ENCODE measurements at places on chromosomes 2 and 18.
A peak's percentile ranks its signal among the peaks of the same experiment; 100 is the strongest.

- no peak for DNase-seq
These were observed 35.4 kb downstream of the INSIG2 start for GRCh38 chr2:118123561-118124232.

DNA sequence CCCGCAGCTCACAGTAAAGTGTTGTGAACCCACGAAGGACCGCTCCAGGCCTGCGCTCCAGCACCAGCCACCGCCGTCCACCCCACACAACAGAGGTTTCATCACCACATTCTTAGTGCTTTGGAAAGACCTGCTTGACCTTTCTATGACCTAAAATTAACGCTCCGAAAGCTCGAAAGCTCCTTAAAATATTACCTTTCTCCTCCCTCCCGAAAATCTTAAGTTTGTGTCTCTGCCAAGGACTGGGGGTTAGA, 149.2 kb downstream of the TWIST2 start:
- DNase-seq, result no peak

GRCh38 chr2:73939419-73939818, 12.7 kb downstream of the DGUOK start:
- DNase-seq, result peak; percentile 28

DNA sequence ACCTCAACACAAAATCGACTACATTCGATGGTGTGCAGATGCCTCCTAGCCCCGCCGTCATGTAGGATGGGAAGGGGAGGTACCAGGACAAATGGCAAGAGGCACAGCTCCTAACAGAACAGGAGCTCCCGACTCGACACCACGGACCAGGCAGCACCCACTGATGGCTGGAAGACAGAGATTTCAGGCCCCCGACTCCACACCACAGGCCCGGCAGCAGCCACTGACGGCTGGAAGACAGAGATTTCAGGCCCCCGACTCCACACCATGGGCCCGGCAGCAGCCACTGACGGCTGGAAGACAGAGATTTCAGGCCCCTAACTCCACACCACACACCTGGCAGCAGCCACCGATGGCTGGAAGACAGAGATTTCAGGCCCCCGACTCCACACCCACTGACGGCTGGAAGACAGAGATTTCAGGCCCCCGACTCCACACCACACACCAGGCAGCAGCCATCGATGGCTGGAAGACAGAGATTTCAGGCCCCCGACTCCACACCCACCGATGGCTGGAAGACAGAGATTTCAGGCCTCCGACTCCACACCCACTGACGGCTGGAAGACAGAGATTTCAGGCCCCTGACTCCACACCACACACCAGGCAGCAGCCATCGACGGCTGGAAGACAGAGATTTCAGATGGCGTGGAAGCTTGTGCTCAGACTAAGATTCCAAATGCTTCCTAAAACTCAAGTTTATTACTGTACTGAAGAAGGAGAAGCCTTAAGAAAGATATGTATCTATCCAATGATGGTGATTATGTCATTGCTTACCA, 135.5 kb downstream of the EIPR1 start:
- no peak for DNase-seq

GRCh38 chr2:196404276-196404675, 232.9 kb upstream of the STK17B start:
- DNase-seq, result no peak

DNA sequence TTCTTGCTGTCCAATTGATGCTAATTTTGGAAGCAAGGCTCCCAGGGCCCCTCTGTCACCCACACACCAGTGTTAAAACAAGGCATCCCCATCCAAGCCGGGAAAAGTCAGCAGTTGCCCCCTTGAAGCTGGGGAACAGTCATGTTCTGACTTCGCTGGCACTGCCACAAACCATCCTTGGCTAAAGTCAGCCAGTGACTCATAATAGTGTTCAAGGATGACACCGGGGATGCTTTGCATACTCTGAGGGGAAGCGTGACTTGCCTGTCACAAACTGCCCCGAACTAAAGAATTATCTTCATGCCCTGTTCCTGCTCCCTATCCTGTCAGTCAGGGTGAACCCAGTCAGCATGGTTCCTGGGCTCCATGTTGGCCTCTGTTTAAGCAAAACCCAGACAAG, 37.0 kb downstream of the TGFA start:
- DNase-seq, result no peak

DNA sequence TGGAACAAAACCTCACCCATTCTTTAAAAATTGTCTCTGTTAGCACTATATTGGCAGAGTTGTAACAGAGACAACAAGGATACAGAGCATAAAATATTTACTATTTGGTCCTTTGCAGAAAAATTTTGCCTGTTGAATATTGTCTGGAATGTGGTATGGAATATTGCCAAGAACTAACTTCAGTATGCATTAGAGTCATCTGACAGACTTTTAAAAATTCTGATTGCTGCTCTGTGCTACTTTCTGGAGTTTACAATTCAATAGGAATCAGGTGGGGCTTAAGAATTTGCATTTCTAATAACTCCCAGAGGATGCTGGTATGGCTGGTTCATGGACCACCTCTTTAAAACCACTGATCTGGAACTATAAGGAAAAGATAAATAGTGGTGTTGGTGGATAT, 32.8 kb upstream of the NYAP2 start:
- no peak for DNase-seq

- DNase-seq, result no peak
These were observed 288.1 kb upstream of the TFPI start for GRCh38 chr2:187842315-187842714.

- DNase-seq, result no peak
These were observed 569.0 kb downstream of the DCDC2C start for GRCh38 chr2:4272261-4272858.

- peak; percentile 46 for DNase-seq
These were observed 112.0 kb upstream of the THOC1 start for GRCh38 chr18:379681-380330.

GRCh38 chr2:165390875-165391274, 78.6 kb upstream of the CSRNP3 start:
- DNase-seq, result no peak

DNA sequence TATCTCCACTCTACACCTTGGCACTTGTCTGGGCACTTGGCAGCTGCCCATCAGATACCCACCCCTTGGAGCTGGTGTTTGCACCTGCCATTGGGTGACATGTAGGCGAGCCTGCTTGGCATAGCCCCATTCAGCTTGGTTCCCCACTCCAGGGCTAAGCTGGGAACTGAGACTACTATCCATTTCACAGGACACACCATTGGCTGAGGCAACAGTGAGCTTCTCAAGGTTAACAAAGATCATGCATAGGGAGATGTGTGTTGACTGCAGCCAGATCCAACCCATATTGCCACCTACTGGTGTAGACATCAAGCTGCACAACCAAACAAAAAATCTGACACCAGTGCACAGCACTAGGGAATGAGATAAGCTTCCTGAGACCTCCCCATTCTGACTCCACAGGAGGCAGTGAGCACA, 1389.8 kb upstream of the TMEFF2 start:
- peak; percentile 75 for DNase-seq

DNA sequence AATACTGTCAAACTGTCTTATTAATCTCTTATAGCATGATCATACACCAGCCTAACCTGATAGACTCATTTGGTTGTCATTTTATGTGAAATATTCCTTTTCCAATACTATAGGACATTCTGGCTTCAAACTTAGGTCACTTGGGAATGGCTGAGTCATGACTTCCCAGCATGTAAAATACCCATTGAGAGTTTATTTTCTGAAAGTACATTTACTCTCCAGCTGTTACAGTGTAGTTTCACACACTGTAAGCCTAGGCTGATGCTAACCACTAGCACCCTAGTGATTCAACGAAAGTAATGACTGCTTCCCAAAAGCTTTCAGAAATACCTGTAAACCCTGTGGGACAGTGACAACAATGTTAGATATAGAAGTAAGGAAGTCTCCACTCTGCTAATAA, 93.8 kb downstream of the FIGN start:
- no peak for DNase-seq

- no peak for DNase-seq
These were observed 180.1 kb downstream of the LDLRAD4 start for GRCh38 chr18:13398631-13399030.

DNA sequence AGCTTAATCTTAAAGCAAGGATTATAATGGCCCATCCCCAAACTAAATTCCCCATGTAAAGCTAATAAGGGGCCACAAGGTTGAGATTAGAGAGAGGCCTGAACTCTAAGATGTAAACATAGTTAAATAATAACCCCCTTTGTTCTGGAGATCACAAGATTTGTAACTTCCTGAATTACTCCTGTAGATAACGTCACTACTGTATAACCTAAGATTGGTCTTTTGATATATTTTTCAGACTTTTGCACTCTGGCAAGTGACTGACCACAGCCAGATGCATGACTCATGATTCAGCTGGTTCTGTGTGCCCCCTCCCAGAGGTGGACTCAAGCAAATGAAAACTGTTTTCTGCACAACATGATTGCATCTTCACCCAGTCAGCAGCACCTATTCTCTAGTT, 686.0 kb upstream of the DDX18 start:
- DNase-seq, result no peak

DNA sequence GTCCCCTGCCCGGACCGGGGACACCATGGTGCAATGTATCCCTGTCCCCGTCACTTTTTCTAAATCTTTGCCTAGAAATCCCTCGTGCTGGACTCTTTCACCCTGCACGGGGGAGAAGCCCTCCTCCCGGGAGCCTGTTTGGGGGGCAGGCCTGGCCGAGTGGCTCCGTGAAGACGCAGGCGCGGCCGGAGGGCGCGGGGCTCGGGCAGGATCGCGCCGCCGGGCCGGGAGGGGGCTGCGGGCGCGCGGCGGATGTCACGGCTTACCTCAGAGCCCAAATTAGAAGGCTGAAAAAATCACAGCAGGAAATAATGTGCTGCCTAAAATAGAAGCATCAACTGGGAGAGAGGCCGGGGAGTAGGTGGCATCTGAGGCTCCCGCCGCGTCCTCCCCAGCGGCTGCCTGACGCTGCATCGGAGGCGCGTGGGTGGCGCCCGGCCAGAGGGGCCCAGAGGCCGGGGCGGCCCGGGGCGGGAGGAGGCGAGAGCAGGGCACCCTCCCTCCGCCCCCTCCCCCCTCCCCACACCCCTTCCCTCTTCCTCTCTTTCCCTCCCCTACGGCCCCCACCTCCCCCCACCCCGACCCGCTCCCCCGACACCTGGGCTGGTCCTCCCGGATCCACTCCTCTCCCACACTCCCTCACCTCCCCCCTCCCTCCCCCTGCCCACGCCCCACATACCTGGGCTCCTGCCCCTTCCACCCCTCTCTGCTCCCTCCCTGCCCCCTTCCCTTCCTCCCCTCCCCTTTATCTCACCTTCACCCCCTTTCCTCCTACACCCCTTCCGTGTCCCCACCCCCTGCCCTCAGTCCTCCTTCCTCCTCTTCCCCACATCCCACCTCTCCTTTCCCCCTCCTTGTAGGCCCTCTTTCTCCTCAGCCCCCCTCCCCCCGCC, 51.9 kb downstream of the SLC4A1AP start:
- DNase-seq, result peak; percentile 31

DNA sequence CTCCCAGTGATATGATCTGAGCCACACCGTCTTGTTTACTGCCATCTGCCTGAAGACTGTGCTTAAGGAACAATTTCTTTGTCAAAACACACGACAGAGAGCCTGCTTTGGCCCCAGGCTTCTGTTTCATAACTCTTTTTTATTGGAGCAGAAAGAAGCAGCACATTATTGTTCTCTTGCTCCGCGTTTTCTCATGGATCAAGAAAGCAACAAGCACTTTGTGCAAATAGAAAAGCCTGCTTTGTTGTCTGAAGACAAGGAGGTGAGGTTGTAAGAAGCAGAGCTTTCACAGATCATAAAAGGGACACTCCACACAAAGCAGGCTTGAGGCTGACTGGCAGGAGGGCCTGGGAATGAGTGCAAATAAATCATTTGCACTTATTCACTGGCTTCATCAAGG, 118.3 kb upstream of the FAM136A start:
- DNase-seq, result no peak

GRCh38 chr2:230944123-230944653, 19.1 kb upstream of the GPR55 start:
- no peak for DNase-seq

All from Kasumi-1 (cell line).